ENCODE measurements at places on chromosomes 5 and 9.

- no peak for DNase-seq
These were observed 221.3 kb upstream of the FTMT start for GRCh38 chr5:121630402-121630801.

- DNase-seq: peak; percentile 21
These were observed 184.8 kb upstream of the CD180 start for GRCh38 chr5:67381236-67381880.

DNA sequence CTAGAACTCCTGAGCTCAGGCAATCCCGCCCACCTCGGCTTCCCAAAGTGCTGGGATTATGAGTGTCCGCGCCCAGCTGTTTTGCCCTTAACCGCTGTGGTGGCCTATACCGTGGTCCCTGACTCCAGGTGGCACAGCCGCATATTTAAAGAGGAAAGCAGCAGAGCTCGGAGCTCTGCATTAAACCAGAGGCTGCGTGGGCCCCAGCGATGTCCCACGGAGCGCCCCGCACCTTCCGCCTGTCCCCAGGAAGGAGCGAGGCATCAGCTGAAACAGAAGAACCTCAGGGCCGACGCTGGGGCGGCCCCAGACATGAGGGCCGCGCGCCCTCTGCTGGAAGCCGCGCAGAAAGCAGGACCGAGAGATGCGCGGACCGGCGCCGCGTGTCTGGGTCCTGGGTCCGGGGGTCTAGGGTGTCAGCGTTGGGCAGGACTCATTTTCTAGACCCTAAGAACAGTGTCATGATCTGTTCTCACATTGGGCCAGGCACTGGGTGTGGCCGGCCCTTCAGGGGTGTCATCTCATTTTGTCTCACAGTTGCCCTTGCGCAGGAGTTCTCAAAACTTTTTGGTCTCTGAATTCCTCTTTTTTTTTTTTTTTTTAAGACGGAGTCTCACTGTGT, 37.7 kb downstream of the LAMC3 start:
- peak; percentile 60 for DNase-seq

DNA sequence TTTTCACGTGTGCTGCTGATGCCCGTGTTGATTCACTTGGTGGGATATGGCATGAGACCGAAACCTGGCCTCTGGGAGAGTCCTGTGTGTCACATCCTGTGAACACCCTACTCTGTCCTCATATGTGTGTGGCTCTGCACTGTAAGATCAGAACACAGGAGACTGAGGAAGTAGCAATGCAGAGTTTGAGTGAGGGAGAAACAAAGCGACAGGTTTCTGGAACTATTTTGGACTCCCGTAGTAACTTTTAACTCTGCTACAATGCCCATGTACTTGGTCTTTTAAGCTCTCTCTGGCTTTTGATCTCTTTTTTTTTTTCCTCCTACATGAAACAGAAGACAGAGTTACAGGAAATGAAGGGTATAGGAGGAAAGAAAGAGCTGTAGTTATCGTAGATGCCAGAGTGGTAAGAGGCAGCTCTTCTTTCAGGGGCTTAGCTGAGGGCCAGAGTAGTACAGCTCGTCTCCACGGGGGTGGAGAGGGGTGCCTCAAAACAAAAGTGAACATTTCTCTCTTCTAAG, 26.6 kb downstream of the GRAMD2B start:
- no peak for DNase-seq

DNA sequence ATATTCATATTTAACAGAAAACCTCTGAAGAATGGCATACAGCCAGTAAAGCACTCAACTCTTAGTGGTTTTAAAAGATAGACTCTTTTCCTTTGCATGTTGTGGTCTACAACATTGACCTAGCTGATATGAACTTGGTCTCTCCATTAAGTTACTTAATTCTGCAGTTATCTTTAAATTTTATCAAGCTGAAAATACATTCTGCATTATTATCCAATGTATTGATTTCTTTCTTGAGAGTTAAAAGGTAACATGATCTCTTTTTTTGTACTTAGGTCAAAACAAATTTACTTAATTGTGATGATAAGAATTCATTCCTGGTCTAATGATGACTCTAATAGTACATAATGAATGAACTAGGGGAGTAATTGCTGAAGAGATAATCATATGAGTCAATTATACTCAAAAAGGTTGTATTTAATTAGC, 132.9 kb downstream of the STARD4 start:
- no peak for DNase-seq

DNA sequence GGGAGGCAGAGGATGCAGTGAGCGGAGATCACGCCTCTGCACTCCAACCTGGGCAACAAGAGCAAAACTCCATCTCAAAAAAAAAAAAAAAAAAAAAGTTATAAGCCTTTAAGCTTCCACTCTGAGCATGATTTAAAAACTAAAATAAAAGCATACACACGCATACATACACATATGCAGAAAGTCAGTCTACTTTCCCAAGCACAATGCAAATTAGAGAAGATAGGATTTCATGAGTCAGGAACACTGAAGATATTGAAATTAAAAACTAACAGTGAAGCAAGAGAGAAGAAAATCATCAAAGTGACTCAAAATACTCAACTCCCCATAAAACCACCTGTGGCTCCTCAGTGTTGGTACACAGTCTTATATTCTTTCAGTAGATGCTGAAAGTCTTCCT, 1009.5 kb upstream of the WWC1 start:
- DNase-seq: no peak

DNA sequence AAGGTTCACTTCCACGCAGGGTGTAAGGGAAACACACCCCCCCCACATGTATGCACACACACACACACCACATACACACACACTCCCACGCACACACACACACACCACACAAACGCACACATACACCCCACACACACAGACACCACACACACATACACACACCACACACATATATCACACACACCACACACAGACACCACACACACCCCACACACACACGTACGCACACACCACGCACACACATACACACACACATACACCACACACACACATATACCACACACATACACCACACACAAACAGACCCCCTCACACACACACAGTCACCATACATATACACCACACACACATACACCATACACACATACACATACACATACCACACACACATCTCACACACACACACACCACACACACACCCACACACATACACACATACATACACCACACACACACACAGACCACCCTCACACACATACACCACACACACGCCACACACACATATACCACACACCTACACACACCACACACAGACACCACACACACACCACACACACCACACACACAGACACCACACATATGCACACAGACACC, 44.3 kb upstream of the NEURL1B start:
- DNase-seq: no peak

DNA sequence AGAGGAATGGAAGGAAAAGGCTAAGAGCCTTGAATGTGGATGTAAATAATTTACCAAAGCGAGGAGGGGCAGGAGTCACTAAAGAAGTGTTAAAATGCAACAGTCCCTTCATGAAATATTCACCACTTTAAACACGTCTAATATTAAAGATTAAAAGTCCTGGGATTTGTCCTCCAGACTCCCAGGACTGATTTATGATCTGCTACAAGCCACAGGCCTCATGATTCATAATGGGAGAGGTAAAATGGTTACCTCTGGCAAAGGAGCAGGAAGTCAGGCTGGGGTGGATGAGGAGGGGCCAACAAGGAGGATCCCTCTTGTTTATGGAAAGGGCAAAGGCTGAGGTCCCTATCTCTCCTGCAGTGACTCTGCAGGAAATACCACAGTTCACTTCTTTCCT, 292.4 kb downstream of the TRIM32 start:
- no peak for DNase-seq

GRCh38 chr5:146890731-146891440, 12.3 kb upstream of the PPP2R2B start:
- DNase-seq: no peak

DNA sequence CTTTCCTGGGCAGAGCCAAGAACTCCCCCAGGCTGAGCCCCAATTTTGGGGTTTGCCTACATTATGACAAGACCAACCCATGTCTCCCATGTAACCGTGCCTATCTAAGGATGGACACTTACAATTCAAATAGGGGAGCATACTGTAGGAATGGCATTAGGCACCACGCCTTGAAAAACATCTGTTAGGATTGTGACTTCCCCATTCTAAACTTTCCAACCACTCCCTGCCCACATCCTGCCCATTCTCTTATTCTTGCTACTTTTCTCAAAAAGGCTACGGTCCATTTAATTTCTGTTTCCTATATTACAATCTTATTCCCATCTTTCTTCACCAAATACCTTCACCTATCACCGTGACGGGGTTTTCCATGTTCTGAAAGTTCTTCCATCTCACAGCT, 99.2 kb downstream of the LPAR1 start:
- no peak for DNase-seq

DNA sequence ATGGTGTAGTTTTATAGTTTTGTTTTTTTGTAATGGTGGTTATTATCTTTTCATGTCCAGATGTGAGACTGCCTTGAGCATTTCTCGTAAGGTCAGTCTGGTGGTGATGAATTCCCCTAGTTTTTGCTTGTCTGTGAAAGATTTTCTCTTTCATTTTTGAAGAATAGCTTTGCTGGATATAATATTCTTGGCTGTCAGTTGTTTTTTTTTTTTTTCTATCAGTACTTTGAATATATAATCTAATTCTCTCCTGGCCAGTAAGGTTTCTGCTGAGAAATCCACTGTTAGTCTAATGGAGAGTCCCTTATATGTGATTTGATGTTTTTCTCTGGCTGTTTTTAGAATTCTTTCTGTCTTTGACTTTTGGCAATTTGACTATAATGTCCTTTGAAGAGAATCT, 106.9 kb downstream of the CARTPT start:
- DNase-seq: no peak

DNA sequence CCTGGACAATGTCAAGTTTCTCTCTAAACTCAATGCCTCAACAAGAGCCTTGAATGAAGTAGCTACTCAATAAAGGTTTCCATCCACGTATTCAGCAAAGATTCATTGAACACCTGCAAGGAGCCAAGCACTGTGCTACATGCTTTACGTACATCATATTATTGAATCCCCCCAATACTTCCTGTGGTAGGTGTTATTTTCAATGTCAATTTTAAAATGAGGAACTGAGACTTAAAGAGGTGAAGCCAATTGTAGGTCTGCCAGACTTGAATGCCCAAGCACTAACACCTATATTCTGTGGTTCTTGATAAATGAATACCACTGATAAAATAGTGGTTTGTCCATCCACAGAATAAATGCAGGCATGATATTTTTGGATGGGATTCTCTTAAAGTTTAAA, 162.3 kb downstream of the DRD1 start:
- DNase-seq: no peak

GRCh38 chr5:80255431-80255810, 427 bp downstream of the SERINC5 start:
- DNase-seq: peak; percentile 32

DNA sequence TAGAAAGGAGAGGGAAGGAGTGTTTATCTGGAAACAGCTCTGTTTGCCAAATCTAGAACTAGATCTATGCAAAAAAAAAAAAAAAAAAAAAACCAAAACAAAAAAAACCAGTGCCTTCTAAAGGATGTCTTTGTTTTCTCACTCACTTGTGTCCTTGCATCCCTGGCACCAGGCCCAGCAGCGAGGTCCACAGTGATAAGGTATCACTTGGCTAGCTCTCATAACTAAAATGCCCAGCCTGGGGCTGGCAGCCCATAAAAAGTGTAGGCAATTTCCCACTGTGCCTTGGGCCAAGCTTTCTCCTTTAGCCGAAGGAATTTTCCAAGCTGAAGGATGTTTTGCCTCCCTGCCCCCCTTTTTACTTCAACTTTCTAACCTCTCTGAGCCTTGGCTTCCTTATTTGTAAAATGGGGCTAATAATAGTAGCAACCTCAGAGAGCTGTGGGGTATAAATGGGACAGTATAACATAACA, 20.8 kb downstream of the RGS3 start:
- DNase-seq: peak; percentile 65

GRCh38 chr5:96562614-96563013, 99.6 kb upstream of the CAST start:
- no peak for DNase-seq

- no peak for DNase-seq
These were observed 45.0 kb upstream of the LRRTM2 start for GRCh38 chr5:138920181-138920580.

DNA sequence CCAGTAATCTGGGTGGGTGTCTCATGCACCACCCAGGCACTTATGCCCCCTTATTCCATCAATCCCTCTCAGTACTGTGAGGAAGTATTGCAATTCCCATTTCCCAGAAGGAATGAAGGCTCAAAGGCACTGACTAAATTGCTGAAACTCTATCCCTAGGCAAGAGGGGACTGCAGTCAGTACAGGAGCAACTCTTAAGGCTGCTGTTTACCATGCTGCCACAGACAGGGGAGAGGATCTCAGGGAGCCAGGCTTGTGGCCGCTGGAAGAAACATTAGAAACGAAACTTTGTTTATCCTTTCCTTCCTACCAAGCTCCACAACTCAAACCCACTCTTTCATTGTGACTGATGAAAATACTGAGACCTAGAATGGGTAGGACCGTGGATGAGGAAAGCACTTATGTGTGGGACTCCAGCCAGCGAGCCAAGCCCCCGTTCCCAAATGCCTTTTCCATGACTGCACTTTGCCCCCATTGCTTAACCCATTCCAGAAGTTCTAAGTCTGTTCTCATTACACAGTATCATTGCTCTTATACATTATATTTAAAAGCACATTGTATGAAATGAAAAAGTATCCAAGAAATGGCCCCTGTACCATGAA, 54.3 kb downstream of the TLE1 start:
- DNase-seq: no peak

DNA sequence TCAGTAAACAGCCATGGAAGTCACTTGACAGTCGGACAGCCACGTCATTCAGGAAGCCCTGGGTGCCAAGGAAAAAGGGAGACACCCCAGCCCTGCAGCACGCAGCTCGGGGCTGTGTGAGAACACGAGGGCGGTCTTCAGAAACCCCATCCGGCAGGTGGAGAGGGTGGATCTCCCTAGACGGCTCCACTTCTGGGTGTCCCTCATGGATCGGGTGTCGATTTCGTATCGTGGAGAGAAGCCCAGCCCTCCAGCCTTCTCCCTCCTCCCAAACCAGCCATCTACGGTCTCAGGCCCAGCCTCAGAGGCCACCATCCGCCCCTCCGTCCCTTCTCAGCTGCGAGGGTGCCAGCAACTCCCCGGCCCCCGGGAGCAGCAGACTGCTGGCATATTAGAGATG, 65.5 kb upstream of the BARHL1 start:
- DNase-seq: no peak

DNA sequence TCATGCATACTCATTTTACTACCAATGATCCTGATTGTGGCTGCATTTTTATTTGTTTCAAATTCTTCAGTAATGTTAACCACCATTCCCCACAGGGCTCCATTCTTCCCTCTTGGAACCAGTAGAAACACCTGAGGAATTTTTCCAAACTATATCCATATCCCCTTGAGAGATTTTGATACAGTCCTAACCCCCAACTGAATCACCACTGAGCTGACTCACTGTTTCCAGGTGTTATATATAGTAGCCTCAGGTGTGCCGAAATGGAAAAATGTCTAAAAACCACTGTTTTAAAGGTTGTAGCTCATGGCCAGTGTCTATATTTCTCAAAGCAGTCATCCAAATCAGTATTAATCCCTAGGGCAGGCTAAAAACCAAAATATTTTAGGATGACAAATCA, 85.2 kb downstream of the MRPS27 start:
- DNase-seq: no peak
